ENCODE measurements at places on chromosomes 2 and 18.

GRCh38 chr2:144469798-144470197 lies 50.1 kb downstream of the ZEB2 start:
- DNase-seq, result no peak

GRCh38 chr2:74548285-74548899 lies 5.3 kb downstream of the LOXL3 start:
- DNase-seq, result no peak

DNA sequence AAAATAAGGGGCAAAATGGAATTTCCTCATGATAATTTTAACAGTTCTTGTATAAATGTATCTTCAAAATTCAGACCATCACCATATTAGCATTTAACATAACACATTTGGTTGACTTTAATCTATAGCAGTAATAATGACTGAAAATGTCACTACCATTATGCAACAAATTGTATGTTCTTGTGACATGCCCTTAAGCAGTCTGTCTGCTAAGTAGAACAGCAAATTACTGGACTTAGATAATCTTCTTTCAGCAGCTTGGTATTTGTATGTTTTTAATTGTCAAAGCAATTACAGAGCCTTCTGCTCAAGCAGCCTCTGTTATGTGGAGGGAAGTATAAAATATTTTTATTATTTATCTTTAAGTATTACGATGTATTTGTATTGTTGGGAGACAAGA lies 214.3 kb upstream of the NXPH2 start:
- no peak for DNase-seq

- DNase-seq, result no peak
Measured at GRCh38 chr18:11042247-11042646, 107.1 kb downstream of the PIEZO2 start.

DNA sequence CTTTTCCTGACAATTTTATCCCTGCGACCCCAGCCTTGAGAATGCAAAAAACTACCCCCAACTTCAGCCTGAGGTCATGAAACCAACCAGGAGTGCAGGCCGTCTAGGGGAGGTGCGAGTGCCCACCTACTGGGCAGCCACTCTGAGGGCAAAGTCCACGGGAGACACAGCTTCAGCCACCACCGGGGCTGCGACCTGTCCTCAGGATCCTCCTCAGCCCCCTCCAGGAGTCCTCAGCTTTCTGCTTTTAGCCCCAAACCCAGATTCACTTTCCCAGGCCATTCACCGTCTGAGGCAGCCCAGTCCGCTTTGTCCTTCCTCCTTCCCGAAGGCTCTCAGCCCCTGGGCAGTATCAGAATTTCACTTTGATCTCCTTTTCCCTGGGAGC lies 210.2 kb upstream of the TNP1 start:
- no peak for DNase-seq

DNA sequence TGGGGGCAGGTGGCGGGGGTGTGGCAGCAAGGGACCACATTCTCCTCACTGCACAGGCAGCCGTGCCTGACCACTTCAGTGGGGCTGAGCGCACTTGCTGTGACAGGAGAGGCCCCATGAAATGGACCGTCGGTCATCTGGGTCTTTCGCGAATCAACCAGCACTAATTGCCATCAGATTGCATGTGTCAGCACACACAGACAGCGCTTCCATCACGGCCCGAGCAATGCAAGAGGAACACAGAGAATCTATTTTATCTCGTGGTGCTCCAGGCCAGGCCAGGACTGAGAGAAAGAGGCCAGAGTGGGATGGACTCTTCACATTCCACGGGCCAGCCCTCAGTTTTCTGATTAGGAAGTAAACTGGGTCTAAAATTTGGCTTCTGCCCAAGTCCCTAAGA lies 87.0 kb downstream of the EIPR1 start:
- DNase-seq, result no peak

DNA sequence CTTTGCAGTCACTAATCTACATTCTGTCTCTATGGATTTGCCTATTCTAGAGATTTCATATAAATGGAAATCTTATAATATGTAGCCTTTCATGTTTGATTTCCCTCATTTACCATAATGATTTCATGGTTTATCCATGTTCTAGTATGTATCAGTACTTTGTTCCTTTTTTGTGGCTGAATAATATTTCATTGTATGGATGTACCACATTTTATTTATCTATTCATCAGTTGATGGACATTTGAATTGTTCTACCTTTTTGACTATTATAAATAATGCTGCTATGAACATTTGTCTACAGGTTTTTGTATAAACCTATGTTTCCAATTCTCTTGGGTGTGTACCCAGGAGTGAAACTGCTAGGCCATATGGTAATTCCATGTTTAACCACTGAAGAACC lies 221.1 kb downstream of the ICOS start:
- DNase-seq, result no peak

- DNase-seq, result no peak
Measured at GRCh38 chr2:24020244-24020643, 10.4 kb downstream of the MFSD2B start.

- no peak for DNase-seq
Measured at GRCh38 chr2:215022910-215023309, 115.5 kb downstream of the ABCA12 start.

- no peak for DNase-seq
Measured at GRCh38 chr2:133292259-133292658, 276.0 kb downstream of the NCKAP5 start.

- peak; percentile 64 for DNase-seq
Measured at GRCh38 chr2:240685771-240686371, 3.2 kb upstream of the AQP12B start.

GRCh38 chr2:1642066-1642861 lies 102.1 kb downstream of the PXDN start:
- no peak for DNase-seq

- DNase-seq, result no peak
Measured at GRCh38 chr2:145305889-145306288, 786.0 kb upstream of the ZEB2 start.

DNA sequence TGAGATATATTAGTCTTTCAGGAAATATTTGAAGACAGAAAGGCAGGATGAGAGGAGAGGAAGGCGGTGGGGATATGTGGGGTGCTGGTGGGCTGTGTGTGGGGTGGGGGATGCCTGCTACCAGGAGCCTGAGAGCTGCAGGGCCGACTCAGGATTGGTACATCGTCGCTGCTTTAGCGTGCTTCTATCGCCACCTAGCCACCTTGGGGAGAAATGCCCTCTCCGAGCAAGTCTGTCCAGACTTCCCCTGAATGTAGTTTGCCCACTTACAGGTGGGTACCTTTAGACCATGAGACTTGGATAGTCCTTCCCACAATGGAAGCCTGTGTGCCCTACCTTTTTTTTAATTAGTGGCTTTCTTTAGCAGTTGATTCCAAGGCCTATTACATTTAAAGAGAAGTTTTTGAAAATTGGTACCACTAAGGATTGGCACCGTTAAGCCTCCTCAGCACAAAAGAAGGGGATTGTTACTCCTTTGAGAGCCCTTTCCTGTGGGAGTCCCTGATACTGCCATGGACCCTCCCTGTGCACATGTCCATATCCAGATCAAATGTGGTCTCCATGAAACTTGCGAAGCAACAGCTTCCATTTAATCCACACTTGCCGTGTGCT lies 114.1 kb upstream of the NDUFV2 start:
- peak; percentile 72 for DNase-seq
